ENCODE measurements at places on chromosomes 2 and 18.

- no peak for DNase-seq
These were observed 603.7 kb upstream of the GCFC2 start for GRCh38 chr2:76314271-76315020.

- peak; percentile 26 for DNase-seq
These were observed 4.1 kb upstream of the LRP1B start for GRCh38 chr2:142134911-142135310.

DNA sequence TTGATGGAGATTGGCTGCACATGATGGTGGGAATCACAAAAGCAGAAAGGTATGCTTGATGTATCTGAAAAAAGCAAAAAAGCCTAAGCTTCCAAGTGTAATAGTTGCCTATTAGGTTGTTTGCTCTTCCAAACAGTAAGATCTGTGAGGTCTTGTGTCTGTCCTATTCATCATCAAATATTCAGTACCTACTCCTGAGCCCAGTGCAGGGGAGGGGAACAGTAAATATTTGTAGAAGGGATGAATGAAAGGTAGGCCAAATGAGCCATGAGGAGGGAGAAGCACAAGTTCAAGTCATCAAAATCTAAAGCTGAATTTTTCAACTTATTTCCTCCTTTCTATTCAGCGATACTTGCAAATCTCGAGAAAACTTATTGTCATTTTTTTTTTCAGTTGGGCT is 153.2 kb upstream of the ETAA1 start:
- DNase-seq: no peak

- peak; percentile 12 for DNase-seq
These were observed 2.1 kb downstream of the GULP1 start for GRCh38 chr2:188293601-188294351.

DNA sequence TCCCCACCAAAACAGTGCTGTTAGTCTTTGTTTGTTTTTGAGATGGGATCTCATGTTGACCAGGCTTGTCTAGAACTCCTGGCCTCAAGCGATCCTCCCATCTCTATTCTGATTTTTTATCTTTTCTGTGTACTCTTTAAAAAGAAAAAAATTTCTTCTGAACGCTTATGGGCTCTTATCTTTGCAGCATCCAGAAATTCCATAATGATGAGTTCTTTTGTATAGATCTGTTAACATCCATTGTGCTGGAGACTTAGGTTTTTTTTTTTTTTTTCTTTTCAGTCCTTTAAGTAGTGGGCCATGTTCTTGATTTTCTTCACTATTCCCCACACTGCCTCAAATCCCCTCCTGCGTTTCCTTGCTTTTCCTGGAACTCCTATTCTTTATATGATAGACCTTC is 31.0 kb downstream of the RBBP8 start:
- no peak for DNase-seq

GRCh38 chr18:30920351-30920750 is 122.2 kb downstream of the DSC3 start:
- no peak for DNase-seq

DNA sequence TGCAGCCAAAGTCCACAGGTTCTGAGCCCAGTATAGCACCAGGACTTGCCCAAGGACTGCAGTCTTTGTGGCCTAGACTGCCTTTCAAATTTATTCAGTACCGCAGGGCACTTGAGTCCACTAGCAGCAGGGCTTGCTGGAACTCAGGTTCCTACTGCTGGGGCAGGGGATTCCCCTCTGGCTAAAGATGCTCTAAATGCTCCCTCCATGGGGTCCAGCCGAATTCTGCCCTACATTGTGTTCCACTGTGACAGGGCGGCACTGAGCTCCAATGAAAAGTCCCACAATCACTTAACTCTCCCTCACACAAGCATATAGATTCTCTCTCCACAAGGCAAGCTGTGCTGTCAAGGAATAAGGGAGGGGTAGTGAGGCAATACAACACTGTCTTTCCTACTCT is 518.1 kb upstream of the VRK2 start:
- DNase-seq: no peak

DNA sequence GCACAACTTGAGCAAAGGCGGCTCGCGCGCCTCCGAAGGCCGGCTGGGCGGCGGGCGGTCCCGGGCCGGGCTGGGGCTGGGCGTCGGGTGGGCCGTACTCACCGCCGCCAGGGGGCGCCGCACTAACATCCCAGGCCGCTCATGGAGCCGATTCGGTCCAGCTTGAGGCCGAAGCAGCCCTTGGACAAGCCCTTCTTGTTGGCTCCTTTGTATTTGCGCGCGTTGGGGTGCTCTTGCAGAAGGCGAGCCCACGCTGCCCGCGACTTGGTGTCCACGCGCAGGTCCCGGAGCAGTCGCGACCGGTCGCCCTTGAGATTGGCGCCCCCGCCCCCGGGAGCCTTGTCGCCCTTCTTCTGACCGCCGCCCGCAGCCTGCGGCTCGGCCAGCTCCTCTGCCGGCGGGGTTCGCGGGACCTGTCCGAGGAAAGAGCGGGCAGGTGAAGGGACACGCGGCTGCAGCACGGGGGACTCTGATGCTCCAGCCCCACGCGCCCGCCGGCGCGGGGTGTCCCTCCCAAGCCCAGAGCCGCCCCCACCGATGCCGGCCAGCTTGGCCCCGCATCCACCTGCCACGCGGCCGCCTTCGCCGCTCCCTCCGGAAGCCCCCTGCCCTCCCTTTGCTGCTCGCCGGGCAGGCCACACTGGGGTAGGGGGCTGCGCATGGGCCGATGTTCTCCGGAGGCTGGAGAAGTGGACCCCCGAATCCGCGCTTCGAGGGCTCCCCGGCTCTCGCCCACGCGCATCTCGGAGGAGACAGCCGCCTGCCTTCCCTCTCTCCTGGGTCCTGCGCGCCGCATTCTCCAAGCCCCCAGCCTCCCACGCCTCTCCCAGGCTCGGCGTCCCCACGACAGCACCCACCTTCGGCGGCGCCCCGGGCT is 655 bp downstream of the NPPC start:
- DNase-seq: peak; percentile 13

DNA sequence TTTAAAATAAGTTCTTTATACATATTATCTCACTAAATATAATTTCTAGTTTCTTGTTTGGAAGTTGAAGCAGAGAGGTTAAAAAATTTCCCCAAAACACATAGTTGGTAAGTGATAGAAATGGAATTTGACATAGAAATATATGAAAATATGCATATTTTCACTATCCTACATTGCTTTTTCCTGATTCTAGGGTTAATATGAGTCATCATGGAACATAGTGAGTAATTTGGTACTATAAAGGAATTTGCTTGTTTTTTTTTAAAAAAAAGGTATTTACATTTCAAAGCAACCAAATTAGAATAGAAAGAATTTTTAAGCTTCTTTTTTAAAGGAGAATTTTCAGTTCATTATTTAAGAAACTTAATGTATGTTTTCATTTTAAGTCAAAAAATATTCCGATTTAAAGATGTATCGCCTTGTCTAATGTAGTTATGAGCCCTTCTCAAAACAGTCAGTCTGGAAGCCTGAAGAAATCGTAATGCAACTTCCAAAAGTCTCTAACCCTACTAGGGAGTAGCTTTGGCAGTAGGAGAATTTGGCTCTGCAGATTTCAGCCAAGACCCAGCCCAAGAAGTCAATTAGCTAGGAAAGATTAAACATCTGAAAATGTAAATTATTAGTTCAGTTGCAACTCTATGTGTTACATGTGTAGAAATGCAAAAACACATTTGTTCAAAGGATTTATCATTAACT is 147.3 kb downstream of the RDH14 start:
- no peak for DNase-seq

DNA sequence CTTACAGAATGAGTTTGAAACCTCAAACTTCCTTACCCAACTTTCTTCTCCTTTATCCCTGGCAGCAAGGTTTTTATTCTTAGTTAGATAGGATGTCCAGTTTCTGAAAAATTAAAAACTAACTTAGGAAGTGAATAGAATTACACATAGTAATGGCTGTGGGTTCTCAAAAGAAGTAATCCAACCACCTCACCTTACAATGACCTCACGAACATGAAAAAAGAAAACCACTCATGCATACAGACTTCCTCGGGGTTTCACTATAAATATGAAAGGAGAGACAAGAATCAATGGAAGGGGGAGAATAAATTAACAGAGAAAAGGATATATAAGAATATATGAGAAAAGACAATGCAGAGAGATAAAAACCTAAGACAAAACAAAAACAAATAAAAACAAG is 1044.3 kb upstream of the KLHL29 start:
- DNase-seq: no peak

- DNase-seq: no peak
These were observed 20.1 kb downstream of the IL1RL1 start for GRCh38 chr2:102331311-102331980.

- peak; percentile 62 for DNase-seq
These were observed 55.8 kb downstream of the TSN start for GRCh38 chr2:121810959-121811853.

DNA sequence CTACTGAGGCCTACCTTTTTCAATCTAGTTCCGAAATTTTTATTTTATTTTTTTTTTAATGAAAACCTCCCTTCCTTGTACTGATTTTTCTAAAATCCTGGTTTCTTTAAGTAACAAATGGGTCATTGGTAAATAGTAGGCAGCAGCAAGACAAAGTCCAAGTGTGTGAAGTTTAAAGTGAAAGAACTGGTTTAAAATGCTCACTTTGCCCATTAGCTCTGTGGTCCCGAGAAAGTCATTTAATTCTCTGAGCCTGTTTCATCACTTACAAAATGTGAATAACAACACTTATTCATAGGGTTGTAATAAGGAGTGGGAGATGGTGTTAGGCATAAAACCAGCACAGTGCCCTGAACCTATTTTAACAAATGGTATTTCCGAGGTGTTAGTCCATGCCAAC is 426.2 kb downstream of the ERBB4 start:
- no peak for DNase-seq

DNA sequence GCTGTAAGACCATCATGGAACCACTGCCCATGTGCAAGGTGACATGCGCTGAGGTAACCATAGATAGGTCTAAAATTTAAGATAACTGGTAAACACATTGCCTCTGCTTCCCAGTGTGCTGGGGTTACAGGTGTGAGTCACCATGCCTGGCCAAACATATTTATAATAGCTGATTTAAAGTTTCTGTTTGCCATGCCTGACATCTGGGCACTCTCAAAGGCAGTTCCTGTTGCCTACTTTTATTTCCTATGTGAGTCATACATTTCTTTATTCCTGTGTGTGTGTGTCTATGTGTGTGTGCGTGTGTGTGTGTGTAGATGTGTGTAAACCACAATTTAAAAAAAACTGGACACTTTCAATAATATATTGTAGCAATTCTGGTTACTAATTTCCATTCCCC is 415.2 kb upstream of the NETO1 start:
- no peak for DNase-seq

DNA sequence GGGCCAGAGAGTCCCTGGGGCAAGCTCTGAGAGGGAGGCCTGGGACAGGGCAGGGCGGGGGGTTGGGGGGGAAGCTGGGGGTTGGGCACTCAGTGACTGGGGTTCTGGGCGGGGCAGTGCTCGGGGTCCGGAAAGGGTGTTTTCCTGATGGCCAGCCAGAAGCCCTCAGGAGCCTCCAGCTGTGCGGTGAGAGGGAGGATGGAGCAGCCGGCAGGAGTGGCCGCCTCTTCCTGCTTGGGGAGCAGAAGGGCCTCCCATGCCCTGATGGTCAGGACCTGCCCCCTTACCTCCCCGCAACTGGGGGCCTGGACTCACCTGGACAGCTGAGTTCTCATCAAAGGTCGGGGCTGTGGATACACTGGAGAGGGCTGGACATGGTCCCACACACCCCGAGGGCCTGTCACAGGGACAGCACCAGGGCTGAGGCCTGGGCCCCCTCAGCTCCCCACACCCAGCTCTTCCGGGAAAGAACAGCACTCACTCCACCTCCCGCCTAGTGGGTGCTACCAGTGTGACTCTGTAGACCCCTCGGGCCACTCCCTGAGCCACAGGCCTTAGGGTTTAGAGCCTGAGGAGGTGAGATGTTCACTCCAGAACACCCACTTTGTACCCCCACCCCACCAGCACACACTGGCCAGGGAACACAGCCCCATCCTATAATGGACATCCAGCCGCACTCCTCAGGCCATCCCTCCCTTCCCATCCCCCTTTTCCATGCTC is 6.7 kb downstream of the SFTPB start:
- DNase-seq: no peak

DNA sequence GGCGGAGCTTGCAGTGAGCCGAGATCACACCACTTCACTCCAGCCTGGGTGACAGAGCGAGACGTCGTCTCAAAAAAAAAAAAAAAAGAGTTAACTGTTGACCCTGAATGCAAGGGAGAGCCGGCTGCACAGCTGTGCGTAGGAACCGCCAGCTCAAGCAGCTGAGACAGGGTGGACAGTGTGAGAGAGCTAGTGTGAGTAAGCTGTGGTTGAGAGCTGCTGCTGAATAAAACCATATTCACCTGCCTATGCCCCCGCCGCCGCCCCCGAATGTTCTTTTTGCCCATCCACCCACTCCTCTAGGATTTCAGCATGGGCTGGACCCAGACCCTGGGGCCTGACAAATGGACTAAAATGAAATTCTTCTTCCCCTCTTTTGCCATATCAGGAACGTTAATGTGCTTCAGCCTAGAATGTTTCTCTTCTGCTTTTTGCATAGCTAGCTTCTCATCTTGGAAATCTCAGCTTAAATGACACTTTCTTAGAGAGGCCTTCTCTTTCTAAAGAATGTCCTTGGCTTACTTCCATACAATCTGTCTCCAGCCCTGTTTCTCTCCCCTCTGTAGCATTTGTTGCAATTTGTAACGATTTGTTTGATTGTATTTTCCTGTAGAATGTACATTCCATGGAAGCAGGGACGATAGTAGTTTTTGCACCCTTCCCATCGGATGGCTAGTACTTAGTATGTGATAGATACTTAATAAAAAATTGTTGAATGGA is 142.7 kb downstream of the KLHL14 start:
- DNase-seq: no peak

GRCh38 chr2:150688016-150688415 is 200.5 kb upstream of the RND3 start:
- no peak for DNase-seq

- DNase-seq: no peak
These were observed at the start of gene DLX1 for GRCh38 chr2:172085460-172086159. Gene DLX1, plus strand, starts transcription at chr2:172085507. Its CDS starts 171 bp downstream, at chr2:172085678.

DNA sequence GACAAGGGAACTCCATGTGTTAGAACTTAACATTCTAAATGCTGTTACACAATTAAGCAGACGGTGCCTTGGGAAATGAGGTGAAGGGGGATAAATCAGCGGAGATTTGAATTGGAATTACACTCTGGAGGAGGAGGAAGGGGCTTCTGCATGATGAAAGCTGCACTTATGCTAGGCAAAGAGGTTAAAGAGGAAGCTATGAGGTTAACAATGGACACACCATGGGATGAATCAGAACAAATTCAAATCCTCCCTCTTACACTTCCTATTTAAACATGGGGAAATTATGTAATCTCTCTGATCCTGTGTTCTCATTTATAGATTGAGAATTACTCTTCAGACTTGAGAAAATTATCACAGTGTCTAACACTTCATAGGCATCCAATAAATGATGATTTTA is 121.5 kb upstream of the SIX2 start:
- DNase-seq: no peak

GRCh38 chr2:238449909-238450417 is 23.2 kb downstream of the ASB1 start:
- DNase-seq: no peak
